ENCODE measurements at places on chromosomes 16 and 17.

DNA sequence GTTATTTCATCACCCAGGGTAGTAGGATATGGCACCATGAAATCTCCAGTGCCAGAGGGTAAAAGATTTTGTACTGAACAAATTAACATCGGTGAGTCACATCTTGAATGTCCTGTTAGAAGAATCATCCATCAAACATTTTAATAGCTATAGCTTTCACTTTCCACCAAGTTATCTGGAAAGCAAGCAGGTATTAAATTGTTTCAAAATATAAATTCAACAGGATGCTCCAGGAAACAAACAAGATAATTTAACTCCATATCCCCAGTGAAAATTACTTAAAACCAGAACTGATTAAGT is 2.4 kb downstream of the VEZF1 start:
- no peak for DNase-seq

DNA sequence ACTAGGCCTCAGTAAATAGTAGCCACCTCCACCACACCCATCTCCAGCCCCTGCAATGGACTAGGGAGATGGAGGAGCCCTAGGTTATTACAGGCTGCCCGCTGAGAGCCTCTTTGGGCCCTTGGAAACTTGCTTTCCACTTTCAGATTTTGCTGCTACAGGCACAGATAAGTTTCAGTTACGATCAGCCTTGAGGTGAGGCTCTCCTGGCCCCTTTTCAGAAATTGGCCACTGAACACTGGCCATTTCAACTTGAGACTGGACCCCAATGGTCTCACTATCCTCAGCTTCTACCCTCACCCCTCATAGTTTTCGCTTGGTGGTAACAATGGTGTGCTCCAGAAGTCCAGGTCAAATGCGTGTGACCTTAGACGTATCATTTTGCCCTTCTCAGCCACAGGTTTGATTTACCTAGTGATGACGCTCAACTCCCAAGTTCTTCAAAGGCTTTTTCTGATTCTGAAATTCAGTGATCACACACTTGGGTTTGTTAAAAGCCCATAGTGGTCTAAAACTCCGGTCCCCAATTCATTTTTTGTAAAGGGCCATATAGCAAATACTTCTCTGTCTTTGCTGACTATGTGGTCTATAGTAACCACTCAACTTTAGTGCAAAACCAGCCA is 1.0 kb downstream of the PMM2 start:
- no peak for DNase-seq

- no peak for DNase-seq
Observed at GRCh38 chr17:12958786-12959185, 59.0 kb downstream of the ELAC2 start.

DNA sequence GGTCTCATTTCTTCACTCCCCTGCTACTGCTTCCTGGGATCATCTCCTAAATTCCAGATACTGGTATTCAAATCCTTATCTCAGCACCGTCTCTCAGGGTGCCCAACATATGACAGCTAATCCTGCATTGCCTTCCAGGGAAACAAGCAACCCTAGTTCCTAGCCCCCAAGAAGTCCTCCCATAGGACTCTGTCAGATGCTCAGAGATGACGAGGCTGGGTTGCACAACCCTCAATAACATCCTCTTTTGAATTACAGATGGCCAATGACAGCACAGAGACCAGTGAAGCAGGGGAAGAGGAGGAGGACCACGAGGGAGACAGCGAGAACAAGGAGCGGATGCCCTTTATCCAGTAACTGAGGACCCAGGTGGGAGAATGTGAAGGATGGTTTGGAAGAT is 45.0 kb upstream of the CLEC3A start:
- DNase-seq: no peak

Data from activated naive CD4-positive, alpha-beta T cell (primary cell).